ENCODE measurements at places on chromosomes 3 and 15.

DNA sequence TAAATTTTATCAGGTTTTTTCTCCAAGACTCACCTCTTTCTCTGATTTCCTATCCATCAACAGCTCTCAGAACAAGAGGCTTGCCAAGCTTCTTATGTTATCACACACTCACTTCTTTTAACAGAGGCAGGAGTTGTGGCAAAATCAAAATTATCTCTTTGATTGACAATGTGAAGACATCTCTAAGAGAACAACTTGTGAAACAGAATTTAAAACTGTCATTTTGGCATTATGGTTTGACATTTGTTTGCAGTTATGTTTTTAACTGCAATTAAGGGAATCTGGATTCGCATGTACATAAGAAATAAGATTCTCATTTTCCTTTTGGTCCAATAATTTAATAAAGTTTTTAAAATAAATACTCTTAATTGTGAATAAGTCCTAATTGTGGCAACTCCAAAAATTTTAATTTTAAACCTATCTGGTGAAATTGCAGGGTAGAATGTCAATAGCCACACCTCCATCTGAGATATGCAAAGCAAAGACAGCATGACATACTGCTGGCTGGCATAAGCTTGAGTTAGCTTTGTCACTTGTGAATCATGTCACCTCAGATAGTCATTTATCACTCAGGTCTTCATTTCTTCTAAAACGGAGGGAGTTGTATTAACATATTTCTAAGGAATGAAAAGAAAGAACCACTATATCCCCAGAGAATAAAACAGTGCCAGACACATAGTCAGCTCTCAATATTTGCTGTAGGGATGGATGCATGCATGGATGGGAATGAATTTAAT, 158.6 kb downstream of the CCNL1 start:
- no peak for DNase-seq

DNA sequence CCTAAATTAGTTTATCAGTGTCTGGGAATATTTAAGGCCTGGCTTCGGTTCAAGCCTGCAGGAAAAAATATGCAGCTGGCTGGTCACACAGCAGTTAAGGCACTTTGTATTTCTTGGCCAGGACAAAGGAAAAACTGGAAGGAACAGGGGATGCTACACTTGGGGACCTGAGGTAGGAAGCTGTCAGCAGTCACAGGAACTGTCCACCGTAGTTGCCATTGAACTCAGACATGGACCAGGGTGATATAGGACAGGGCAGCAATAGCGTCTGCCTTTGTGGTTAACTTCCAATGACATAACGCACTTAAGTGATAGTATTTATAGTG, 49.1 kb downstream of the NR1D2 start:
- no peak for DNase-seq

GRCh38 chr3:139198929-139199328, 144.9 kb upstream of the MRPS22 start:
- DNase-seq: no peak

DNA sequence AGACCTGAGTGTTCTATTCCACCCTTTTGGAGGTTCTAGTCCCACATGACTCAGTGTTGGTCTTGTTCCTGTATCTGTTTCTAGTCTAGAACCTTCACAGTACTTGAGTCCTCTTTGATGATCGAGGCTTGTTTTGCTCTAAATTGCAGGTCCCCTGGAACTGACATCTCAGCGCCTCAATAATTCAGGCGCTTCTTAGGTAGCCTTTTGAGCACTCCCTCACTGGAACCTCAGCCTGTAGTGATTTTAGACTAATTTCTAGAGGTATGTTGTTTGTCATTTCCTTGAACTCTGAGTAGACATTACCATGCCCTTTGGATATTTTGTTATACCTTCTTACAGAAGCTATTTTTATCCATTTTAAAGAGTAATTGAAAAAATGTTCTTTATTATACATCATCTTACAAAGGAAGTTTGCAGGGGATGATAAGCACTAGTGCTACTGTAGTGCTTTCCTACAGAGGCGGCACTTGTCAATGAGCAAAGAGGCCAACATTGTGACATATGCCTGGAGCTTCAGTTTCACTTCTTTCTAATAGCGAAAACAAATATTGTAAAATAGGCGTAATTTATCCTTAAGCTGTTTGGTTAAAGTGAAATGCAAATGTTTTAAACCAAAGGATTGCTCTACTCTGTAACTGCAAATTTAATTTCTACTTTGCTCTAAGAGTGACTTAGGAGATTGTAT, 75.7 kb downstream of the EFL1 start:
- no peak for DNase-seq

DNA sequence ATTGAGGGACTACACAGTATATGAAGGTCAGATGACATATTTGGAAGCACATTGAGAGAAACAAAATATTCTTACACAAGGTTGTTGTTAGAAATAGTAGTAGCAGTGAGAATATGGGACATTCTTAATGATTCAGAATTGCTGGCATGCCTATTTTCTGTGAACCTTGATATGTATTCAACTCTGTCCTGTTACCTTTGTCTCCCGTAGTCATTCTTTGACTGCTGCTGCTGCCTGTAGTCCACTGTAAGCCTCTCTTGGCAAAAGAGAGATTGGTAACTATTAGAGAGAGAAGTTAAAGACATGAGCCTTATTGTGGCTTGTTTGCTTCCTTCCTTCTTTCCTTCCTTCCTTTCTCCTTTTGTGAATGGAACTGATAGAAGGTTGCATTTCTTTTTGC, 64.5 kb downstream of the TCF12 start:
- no peak for DNase-seq
